ENCODE measurements at places on chromosomes 13 and 19.

GRCh38 chr19:46622118-46622446 is 2.8 kb downstream of the PTGIR start:
- DNase-seq = no peak

DNA sequence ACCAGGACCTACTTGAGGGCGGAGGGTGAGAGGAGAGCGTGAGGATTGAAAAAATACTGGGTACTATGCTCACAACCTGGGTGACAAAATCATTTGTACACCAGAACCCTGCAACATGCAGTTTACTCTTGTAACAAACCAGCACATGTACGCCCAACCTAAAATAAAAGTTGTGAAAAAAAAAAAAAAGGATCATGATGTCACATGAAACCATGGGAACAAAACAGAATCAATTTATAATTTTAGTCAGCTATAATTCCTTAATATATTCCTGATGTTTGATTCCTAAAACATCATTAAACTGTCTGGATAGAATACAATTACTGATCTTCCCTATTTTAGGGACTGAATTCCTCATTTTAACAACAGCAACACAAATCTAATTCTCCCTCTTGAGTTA is 160.6 kb upstream of the SPRY2 start:
- DNase-seq = no peak

GRCh38 chr19:48746738-48747575 is at the start of gene IZUMO1:
Gene IZUMO1, minus strand, starts transcription at chr19:48746909. Its CDS starts 1,050 bp downstream, at chr19:48745859.
- peak; percentile 80 for DNase-seq

DNA sequence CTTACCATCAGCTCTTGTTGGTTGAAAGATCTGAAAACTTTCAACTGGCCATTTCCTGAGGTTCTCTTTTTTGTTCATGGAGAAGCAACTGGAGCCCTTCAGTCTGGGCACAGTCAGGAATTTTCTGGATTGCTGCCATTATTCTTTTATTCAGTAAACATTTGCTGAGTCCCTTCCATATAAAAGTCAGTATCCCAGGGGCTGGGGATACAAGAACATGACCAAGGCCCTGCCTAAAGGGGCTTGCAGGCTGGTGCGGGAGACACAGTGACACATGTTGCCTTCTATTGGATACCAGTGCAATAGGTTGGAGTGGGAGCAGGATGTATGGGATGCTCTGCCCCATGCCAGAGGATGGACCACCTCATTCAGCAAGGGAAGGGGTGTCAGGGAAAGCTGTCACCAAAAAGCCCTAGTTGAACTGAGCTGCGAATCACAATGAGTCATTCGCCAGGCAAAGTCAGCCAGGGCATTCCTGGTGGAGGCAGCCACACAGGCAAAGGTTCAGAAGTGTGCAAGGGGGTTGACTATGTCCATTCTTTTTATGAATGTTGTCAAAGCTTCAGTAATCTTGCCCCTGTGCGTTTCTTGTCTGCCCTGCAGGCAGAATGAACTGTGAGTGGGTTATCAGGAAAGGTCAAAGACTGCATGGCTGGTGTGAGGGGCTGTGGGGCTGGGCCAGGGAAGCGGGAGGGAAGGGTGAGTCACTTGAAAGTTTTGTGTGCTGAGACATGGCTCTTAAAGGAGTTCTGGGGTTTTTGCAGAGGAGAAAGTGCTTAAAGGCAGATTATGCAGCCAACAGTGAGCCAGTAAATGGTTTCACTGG is 395.9 kb downstream of the KCNRG start:
- no peak for DNase-seq

DNA sequence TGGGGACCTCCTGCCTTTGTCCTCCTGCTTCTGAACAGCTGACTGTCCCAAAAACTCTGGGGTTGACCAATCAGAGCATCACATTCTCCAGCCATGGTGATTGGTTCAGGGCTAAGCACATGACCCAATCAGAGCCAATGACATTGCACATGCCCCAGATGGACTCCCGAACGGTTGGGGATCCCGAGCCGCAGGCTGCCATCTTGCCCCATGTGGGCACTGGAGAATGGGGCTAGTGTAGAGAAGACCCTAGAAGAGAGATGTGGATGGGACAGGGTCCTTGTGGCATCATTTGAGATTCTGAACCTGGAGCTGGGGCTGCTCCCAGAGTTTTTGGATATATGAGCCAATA is 31.3 kb upstream of the PEPD start:
- no peak for DNase-seq

DNA sequence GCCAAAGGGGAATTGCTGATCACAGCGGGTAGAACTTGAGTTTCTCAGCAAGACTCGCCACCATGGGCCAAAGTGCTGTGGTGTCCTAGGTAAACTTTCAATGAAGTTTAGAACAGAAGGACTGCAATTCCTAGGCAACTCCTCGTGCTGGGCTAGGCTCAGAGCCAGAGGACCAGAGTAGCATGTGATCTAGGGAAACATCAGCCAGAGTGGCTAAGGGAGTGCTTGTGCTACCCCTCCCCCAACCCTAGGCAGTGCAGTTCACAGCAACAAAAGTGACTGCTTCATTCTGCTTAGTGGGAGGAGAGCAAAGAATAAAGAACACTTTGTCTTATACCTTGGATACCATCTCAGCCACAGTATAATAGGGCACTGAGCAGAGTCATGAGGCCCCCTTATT is 1658.6 kb upstream of the MIR17HG start:
- no peak for DNase-seq

DNA sequence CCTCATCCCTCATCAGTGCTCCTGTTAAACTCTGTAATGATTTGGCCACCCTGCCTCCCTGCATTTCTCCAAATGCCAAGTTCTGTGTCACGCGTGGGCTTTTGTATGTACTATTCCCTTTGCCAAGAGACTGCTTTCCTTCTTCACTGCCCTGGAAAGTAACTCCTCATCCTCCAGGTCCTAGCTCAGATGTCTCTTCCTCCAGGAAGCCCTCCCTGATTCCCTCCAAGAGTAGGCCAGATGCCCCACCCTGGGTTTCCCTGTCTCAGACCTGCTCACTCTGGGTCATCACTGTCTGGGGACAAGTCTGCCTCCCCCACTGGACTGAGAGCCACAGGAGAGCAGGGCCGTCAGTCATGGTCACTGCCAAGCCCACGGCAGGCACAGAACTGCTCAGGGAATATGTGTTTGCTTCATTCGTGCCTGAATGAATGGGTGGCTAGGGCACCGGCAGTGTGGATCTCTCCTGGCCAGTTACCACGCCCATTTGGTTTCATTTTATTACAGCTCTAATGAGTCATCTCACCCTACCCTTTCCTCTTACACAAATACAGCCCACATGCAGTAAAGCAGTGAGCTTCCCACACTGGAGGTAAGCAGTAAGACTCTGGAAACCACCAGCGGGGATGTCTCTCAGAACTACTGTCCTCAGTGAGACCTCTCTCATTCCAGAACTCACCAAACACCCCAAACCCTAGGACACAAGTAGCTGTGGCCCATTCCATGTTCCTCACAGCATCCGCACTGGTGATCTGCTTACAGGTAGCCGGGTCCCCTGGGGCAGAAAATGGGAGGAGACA is 12.1 kb upstream of the GPR4 start:
- no peak for DNase-seq

DNA sequence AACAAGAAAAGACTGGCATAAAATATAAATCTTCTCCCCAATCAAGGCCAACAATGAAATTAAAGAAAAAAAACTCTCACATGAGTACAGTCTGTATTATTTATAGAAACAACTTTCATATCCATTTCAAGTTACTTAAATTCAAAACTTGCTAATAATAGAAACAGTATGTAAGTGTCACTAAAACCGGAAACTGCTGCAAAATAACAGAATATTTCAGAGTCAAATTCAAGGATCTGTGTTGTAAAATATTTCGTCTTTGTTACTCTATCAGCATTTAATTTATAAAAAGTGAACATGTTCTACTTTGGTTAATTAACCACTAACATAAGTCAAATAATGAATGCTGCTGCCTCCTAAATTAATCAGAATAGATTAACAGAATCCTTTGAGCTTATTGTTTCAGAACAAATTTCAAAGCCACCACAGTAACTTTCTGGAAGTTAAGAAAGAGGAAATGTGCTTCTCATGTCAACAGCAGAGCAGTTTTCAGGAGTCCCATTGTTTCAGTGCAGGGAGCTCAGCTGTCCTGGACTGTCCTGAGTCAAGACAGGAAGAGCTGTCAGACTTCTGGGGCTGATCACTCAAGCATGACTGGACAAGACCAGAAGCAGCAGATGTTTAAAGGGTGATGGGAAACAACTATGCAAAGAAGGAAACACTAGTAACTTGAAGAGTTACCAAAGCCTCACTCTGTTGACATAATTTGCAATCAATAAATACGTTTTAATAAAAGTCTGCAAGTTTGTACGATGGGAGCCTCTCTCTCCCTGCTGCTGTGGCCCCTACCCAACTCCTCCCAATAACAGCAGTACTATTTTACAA is 76.9 kb downstream of the FOXO1 start:
- peak; percentile 51 for DNase-seq

- no peak for DNase-seq
These were observed 708.8 kb downstream of the UQCRFS1 start for GRCh38 chr19:28504139-28504538.

DNA sequence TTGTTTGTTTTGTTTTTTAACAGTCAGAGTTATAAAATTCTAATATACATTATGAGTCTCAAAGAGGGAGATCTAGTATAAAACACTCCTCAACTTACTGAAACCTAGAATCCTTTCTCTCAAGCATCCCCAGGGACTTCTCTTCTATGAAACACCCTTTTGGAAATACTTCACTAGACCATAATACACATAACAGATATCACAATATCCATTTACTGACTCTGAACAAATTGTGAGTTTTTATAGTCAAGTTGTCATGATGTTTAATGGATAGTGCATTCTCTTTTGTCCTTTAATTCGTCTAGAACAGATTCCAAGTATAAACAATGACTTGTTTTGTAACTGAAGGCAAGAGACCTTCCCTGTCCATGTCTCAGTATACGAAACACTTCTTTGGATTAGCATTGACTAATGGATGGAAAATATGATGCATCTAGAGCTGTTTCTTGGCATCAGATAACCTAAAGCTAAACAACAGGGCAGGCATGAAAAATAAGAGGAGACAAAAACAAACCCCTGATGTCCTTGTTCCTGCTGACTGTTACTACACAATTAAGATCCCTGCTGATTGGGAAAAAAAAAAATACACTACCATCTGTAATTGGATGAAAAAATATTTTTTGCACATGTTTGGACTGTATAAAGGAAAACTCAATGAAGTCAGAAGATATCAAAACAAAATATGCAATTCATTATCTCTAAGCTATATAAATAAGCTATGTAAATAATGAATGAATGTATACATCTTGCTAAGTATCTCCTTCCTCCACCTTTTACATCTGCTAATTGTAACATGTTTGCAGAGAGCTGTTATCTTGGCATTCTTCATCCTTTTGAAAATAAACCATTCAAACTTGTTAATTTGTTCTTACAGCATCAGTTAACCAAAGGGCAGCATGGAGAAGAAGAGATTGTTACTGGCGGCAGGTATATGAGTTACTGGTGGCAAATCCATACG is 214.2 kb downstream of the LACC1 start:
- no peak for DNase-seq

- DNase-seq = no peak
These were observed 245.4 kb upstream of the SPRY2 start for GRCh38 chr13:80586356-80586755.

DNA sequence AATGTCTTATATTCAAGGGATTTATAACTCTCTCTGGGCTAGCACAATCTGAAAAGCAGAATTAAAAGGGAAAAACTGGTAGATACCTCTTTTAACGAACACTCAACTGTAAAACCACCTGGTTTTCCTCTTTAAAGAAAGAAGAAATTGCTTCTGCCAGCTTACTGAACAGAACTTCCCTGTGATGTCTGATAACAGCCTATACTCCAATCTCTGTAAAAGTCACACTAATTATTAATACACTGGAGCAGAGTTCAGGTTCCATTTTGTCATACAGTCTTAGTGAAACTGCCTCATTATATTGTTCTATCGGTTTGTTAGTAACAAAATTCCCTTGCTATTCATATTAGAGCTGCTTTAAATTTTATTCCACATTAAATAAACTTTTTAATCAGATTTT is 251.0 kb upstream of the STARD13 start:
- DNase-seq = no peak

DNA sequence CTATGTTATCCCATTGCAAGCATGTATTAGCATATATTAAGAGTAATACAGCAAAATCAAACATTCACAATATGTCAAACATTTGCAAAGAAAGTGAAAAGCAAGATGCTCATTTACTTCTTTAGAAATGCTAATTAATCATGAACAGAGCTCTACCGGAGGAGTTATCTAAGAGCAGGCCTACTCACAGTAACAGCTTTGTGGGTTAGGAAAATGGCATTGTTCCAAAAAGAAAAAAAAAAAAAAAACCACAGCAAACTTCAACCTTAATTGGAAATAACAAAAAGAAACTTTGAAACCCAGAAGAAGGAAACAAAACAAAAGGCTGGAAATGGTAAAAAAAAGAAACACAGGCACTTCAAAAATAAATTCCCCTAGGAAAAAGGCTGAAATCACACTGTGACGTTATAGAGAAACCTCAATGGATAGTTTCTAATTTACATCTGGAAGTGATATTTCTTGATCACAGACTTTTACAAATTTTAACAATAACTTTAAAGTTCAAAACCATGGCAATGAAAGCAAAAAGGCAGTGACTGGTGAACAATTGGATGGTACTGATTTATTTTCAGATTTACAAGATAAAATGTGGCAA is 1236.8 kb upstream of the SPRY2 start:
- DNase-seq = no peak

GRCh38 chr13:21676611-21677021 is 5.7 kb downstream of the FGF9 start:
- peak; percentile 45 for DNase-seq

GRCh38 chr19:7492142-7492541 is 3.3 kb upstream of the PEX11G start:
- no peak for DNase-seq

DNA sequence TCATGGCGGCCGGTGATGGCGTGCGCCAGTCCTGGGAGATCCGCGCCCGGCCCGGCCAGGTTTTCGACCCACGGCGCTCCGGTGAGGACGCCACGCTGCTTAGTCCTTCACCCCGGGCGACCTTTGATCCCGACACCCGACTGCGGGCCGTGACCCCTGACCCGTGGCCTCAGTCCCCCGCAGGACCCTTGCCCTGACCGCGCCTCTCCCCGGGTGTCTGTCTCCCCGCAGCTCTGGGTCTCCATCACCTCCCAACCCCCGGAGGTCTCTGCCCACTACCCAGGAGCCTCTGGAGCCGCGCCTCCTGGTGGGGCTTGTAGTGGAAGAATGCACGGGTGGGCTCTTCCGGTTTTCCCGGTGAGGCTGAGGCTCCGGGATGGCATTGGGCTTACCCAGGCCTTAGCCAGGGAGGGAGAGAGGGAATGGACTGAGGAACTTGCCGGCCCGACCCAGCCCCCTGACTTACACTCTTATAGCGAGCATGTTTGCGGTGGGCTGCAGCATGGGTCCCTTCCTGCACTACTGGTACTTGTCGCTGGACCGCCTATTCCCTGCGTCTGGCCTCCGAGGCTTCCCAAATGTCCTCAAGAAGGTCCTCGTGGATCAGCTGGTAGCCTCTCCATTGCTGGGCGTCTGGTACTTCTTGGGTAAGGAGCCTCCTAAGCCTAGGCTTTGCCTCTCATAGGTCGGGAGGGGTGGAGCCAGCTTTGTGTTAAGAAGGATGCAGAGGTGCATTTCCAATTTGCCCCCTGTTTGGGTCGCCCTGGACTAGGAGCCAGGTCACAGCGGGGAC is 566 bp downstream of the MPV17L2 start:
- DNase-seq = peak; percentile 29

Data from endothelial cell (in vitro differentiated cells).